Stimulated activated CD4-positive, alpha-beta T cell treated with anti-CD3 and anti-CD28 coated beads, Interleukin-1b, Interleukin-23, amount 100 ng/mL, for 1 hour (primary cell): ENCODE measurements at places on chromosomes 4 and X.

- DNase-seq: no peak
These were observed 24.8 kb downstream of the BMP2K start for GRCh38 chr4:78800965-78801364.

- DNase-seq: no peak
These were observed 129.1 kb downstream of the EGF start for GRCh38 chr4:110041735-110042134.

DNA sequence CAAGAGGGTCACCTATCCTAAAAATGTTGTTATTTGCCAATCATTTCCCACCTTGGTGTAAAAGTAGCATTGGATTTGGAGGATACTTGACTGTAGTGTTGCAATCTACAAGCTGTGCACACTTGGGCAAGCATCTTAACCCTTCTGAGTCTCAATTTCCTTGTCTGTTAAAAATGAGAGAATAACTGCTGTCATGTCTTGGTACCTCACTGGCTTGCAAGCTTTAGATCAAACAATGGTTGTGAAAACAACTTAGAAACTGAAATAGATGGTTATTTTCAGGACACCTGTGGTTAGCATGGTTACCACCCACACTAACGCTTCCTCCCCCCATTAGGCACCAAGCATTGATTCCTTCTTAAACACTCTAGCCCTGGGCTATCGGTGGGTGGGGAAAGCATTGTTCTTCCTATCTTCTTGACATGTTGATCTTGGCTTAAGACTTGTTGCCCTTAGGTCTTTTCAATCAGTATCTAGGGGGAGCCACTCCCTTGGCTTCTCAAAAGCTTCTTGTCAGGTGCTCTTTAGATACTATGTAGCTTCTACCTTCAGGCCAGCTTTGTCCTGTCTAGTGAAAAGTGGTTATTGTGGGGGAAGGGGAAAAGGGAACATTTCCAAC lies 10.6 kb upstream of the AMOT start:
- DNase-seq: no peak

GRCh38 chrX:19034025-19034424 lies 50.1 kb upstream of the PHKA2 start:
- no peak for DNase-seq

DNA sequence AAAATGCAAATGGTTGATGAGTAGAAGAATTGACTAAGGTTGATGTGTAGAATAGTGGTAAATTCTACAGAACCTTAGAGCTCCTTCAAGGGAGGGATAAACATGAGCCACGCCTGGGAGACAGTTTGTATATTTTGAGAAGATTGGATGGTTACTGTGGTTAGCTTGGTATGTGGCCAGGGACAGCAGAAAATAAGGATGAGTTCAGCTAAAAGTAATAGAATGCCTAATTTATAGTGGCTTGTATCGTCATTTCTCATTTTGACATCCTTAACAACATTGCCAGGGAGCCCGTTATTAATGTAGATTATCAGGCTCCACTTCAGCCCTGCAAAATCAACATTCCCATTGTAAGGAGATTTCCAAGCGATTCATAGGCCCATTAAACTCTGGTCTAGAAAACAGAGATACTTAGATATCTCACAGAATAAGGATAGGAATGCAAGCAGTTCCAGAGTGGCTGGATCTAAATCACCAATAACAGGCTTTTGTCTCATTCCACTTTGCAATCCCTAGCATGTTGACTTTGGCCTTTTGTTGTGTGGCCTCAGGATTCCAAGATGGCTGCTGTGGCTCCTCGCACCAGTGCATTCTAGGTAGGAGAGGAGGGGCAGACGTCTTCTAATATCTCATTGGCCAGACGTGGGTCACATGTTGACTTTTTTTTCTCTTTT lies 6.4 kb upstream of the PTTG2 start:
- DNase-seq: no peak

DNA sequence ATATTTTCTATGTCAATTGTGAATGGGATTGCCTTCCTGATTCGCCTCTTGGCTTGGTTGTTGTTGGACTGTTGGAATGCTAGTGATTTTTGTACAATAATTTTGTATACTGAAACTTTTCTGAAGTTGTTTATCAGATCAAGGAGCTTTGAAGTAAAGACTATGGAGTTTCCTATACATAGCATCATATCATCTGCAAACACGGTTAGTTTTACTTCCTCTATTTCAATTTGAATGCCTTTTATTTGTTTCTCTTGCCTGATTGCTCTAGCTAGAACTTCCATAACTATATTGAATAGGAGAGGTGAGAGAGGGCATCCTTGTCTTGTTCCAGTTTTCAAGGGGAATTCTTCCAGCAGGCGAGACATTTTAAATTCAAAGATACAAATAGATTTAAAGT lies 226.5 kb downstream of the FBXO8 start:
- DNase-seq: no peak

- no peak for DNase-seq
These were observed 34.1 kb downstream of the TRIM2 start for GRCh38 chr4:153238135-153238919.

GRCh38 chr4:73452953-73453700 lies 17.1 kb downstream of the AFP start:
- no peak for DNase-seq

DNA sequence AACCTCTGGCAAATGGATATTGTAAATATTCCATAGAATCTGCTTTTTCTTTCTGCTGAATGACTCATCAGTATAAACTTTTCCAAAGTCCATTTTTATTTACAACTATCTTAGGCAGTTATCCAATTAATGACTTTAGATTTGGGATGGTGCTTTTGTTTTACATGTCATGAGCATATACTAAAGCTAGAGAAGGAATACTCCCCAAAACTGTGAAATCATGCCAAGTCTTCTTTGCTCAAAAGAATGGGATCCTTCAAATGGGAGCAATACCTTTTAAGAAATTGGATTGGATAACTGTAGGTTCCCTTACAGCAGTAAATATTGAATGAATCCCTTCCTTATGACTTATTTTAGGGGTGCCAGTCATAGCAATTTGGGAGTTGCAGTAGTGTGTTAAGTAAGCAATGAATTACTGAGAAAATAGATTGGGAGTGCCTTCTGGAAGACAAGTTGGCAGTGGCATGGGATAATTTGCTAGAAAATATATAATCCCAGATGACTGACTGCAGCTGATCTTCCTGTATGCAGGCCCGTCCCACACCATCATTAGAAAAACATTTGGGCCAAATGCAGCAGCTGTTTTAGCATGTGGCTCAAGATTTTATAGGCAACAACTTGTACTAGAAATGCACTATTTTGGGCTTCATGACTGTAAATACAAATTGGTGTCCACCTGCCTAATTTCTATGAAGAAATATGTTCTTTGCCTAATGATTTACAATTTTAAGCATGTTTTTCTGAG lies 2.8 kb downstream of the TMPRSS11D start:
- DNase-seq: no peak

DNA sequence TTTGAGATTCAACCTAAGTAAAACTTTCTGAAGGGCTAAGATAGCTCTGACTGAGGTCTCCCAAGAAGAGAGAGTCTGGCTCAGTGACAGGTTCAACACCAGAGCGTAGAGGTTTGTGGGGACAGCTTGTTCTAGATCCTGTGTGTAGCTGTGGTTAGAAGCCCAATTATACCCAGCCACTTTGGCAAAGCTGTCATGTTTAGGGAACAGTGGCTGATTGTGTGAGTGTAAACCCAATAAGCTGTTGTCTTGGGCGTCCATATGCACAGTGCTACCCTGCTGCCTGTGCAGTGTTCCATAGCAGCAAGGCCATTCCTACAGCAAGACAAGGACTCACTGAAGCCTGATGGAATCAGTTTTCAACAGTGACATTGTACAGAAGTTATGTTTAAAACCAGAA lies 11.2 kb upstream of the SCRG1 start:
- DNase-seq: no peak

DNA sequence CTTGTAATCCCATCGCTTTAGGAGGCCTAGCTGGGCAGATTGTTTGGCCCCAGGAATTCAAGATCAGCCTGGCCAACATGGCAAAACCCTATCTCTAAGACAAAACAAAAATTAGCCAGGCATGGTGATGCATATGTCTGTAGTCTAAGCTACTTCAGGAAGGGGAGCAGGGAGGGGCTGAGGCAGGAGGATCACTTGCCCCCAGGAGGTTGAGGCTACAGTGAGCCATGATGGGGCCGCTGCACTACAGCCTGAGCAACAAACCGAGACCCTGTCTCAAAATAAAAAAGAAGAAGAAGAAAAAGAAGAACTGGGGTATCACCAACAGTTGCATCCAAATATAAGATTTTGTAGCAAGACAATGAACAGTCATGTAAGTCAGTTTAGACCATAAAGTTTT lies 47.3 kb upstream of the NFKB1 start:
- DNase-seq: no peak

DNA sequence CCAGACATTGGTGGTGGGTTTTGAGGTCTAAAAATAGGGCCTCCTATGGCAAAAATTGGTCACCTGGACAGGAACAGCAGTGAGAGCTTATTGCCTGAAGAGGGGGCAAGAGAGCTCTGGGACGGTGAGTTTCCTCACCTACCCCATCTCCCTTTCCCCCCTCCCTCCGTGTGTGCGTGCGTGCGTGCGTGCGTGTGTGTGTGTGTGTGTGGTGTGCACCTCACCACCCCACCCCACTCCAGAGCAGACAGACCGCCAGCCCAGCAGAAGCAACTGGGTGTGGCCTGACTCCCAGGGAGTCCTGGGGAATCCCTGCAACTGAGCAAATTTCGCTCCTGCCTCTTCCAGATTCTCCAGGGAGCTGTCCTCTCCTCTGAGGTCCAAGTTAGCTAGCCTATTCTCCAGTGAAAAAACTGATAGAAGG lies 44.7 kb downstream of the PRPS1 start:
- DNase-seq: peak; percentile 52

- DNase-seq: no peak
These were observed 182.6 kb downstream of the ATOH1 start for GRCh38 chr4:94011190-94011589.

DNA sequence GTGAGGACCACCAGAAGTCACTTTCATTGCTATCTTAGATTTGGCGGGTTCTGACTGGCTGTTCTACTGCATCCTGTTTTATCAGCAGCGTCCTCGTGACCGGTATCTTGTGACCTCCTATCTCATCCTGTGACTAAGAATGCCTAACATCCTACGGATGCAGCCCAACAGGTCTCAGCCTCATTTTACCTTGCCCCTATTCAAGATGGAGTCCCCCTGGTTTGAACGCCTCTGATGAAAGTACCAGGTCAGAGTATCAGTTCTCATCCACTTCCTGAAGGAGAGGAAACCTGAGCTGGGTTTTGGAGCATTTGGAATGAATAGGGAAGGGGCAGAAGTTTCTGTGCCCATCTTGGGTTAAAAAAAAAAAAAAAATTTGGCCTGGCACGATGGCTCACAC lies 70.2 kb downstream of the SLC34A2 start:
- no peak for DNase-seq

DNA sequence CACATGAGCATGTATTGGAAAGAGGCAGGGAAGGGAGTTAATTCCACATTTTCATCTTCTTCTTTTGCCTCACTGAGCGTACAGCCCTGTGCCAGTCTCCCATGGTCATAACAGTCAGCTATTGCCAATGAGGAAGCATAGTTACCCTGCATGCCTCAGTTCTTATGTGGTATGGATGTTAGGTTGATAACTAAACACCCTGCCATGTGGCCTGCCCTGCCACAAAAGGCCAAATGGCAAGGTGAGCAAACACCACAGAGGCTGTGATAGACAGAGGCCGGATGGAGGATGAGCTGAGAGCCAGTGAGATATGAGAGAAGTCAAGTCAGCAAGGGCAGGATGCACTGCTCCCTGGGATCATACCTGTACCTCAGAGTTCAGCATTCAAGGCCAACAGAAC lies 59.3 kb downstream of the BTC start:
- no peak for DNase-seq

DNA sequence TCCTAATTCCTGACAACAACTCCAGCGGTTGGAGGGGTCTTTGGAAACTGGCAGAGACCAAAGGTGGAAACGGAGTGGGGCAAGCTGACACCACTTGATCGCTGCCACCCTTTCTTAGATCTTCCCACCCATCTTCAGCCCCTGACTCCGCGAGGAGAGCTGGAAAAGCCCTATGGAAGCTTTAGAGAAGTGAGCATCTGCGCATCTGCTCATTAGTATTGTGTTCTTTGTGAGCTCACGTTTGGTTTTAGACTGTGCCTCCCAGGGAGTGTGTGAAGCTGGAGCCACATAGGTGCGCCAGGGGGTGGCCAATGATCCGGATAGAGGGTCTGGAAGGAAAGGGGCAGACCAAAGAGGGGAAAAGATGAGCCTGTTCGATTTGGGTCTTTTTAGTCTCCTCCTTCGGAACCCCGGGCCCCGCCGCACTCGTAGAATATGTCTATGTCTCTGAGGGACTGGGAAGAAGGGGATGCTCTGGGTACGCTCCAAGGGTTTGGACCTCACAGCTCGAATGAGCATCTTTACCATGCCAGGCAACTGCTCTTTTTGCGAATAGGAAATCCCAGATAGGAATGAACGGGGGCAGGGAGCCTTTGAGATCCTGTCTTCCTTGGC lies 578 bp upstream of the DKK2 start:
- DNase-seq: no peak
